Frontal cortex (tissue), 4 donors: ENCODE measurements at places on chromosomes 4 and X.

GRCh38 chr4:18917689-18918088 is 896.1 kb upstream of the LCORL start:
- DNase-seq, result no peak

- DNase-seq, result no peak
Measured at GRCh38 chr4:109745830-109746229, 16.0 kb upstream of the PLA2G12A start.

DNA sequence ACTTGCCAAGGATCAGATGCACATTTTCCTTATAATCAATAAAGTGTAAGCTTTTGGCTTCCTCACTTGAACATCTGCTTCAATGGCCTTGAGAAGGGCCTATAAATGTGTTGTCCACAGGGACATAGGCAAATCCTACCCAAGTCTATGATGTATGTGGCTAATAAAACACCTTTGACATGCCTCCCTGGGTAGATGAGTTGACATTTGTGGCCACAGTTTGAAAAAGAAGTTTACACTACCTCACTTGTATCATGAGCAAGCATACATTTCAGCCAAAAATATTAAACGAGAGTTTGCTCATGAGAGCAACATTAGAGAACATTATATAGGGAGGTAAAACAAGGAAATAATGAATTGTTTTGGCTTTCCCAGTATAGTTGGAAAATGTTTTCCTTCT is 1067.7 kb downstream of the C4orf33 start:
- DNase-seq, result no peak

- no peak for DNase-seq
Measured at GRCh38 chrX:10576777-10577447, 43.5 kb downstream of the MID1 start.
